ENCODE measurements at places on chromosomes 13 and 19.

- no peak for DNase-seq
Measured at GRCh38 chr13:60379837-60380565, 17.0 kb upstream of the TDRD3 start.

DNA sequence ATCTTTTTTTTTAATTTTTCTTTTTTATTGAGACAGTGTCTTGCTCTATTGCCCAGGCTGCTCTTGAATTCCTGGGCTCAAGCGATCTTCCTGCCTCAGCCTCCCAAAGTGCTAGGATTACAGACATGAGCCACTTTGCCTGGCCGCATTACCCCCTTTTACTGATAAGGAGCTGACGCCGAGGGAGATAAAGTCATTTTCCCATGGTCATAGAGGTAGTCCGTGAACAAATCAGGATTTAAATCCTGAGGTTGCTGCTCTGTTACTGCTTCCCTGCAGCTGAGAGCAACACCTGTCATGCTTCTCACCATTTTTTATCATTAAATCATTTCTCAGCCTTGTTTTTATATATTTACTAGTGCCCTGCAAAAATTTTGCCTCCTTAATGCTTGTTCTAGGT, 7.4 kb downstream of the CYSLTR2 start:
- no peak for DNase-seq

GRCh38 chr19:10977742-10978092, 16.9 kb downstream of the SMARCA4 start:
- no peak for DNase-seq

- no peak for DNase-seq
Measured at GRCh38 chr13:36912973-36913372, 7.1 kb downstream of the SMAD9 start.

DNA sequence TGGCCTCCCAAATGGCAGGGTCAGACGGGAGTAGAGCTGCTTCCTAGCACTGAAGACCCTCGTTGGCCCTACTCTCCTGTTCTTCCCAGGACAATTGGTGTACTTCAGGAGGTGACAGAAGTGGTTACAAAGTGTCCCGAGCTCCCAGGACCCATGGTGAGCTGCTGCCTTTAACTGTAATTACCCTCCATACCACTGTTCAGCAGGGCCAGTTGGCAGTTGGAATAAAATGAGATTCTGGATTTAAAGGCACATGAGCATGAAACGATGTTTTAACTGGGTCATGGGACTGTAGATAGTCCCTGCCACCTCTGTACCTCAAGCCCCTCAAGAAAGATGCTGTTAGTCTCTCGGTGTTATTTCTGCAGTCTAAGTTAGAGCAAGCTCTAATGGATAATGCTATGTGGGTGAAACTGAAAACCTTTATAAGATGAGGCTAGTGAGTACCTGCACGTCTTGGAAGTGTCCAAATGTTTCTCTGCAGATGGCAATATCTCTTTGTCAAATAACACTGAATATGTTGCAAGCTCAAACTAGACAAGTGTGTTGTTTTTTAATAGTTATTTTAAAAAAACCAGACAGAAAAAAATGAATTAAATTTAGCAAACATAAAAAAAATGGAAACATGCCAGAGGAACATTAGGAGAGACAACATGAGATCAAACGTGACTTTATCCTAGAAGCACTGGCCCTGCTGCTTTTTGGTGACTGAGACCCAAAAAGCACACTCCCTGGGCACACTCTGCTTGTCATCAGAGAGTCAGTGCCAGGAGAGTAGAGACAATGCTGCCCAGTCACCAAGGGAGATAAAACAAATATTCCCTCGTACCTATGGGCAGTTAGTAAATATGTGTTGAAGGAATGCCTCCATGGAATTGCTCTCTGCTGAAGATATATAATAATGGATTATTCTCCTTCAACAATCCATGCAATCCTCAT, 266.3 kb downstream of the LMO7 start:
- no peak for DNase-seq

DNA sequence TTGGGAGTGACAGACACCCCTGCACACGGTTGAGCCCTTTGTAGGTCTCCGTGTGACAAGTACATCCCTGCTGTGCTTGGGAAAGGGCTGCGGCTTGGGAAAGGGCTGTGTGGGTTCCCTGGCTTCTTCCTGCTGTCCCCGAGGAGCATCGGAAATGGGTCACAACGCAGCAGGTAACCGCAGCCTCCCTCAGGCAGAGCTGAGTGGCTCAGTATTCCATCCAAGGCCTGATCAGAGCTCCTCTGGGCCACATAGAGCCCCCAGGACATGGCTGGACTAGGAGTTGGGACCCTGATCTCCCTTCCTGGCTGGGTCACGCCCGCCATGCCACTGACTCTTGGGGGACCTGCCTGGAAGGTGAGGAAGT, 16.3 kb downstream of the TECR start:
- no peak for DNase-seq

GRCh38 chr19:52190487-52191293, 838 bp downstream of the PPP2R1A start:
- no peak for DNase-seq

Data from activated T-cell treated with anti-CD3 and anti-CD28 coated beads for 24 hours (primary cell).